ENCODE measurements at places on chromosomes 5 and 9.

- no peak for DNase-seq
Observed at GRCh38 chr5:107301999-107302398, 368.7 kb downstream of the EFNA5 start.

- DNase-seq, result no peak
Observed at GRCh38 chr5:53041071-53041692, 52.0 kb downstream of the ITGA2 start.

GRCh38 chr5:33679791-33680190 lies 212.0 kb downstream of the ADAMTS12 start:
- DNase-seq, result no peak

DNA sequence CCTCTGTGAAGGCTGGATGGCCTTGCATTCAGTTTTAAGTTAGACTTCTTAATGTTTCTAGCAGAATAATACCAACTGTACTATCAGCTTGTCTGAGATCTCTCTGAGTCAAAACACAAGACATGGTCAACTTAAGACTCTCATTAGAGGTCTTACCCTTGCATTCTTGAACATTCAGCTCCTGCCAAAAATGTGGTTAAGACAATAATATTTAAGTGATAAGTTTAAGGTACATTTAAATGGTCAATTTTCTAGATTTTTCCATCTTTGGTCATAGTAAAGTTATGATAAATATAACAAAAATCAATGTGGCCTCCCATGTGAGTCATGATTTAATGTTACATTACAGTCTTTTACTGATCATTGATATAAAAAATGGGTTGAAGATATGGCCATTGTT lies 75.0 kb downstream of the NR2F1 start:
- no peak for DNase-seq

- no peak for DNase-seq
Observed at GRCh38 chr9:70494221-70494620, 79.8 kb upstream of the KLF9 start.

- no peak for DNase-seq
Observed at GRCh38 chr5:148711961-148712360, 57.6 kb upstream of the HTR4 start.

DNA sequence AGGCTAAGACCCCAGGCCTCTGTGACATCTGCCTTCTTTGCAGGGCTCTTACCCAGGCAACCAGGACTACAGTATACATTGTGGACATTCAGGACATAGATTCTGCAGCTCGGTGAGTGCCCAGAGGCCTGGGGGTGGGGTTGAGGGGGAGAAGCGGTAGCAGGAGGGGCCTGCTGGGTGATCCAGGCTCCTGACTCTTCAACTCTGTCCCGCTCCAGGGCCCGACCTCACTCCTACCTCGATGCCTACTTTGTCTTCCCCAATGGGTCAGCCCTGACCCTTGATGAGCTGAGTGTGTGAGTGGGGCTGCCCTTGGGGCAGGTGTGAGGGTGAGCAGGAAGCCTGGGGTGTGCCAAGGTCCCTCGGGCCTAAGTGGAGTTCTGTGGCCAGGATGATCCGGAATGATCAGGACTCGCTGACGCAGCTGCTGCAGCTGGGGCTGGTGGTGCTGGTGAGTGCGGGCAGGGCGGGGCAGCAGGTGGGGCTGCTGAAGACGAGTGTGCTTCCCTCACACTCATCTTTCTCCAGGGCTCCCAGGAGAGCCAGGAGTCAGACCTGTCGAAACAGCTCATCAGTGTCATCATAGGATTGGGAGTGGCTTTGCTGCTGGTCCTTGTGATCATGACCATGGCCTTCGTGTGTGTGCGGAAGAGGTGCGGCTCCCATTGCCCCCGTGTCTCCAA lies 19.8 kb downstream of the GPRIN1 start:
- no peak for DNase-seq

DNA sequence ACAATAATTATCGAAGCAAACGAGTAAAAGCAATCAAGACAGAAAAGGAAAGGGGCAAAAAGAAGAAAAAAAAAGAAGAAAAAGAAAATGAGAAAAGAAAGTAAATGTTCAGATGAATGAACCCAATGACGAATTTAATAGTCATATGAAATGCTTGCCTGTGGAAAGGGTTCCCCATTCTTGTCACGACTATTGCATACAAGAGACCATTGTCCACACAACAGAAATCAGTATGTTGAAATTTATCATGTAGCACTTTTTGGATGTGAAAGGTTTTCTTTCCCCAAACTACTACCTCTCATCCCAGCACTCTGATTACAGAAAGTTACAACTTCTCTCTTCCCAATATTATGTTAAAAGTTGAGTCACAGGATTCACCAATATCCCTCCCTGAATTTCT lies 162.4 kb downstream of the ZDHHC21 start:
- DNase-seq, result no peak

DNA sequence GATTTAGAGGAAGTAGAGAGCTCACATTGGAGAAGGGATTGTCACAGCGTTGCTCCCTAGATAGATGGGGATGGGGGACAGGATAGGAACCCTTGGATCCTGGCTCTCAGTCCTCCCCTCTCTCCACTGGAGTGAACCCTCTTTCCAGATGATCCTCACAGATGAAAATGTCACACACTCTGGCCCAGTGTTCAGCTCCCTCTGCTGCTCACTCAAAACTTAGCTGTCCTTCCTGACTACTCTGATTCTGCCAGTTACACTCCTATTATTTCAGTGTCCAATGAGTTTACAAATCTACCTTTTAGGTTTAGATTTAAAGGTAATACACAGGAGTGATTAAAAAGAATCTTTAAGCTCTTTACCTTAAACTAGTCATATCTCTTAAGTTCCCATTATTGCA lies 5.8 kb upstream of the SPINK7 start:
- no peak for DNase-seq

DNA sequence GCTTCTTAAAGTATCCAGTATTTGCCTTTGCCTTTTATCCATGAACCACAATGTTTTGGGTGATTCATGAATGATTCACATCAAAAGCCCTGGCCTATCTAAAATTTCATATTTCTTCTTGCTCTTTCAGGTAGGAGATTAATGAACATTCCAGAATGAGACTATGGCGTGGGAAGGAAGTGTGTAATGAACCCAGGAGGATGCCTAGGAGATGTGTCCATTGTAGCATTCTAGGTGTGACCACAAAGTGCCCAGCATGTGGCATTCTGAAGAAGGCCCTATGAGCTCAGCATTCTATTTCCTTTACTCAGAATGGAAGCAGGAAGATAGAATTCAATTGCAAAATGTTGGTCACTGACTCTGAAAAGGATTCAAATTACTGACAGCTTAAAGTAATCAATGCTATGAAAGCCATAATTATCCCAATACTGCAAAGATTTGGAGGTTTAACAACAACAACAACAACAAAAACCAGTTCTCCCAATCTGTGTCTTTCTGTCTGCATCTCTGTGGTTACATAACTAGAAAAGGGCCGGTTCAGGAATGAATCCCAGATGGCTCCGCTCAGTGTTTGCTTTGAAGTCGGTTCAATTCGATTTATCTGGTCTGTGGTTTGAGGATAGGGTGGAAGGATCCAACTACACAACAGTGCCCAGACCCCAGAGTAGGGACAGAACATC lies 126.7 kb downstream of the FOXD1 start:
- DNase-seq, result no peak

Measured in stimulated activated CD4-positive, alpha-beta T cell treated with anti-CD3 and anti-CD28 coated beads, Interleukin-12 subunit alpha, Interleukin-12 subunit beta, amount 100 ng/mL, for 48 hours (primary cell).